Activated CD4-positive, CD25-positive, alpha-beta regulatory T cell treated with anti-CD3 and anti-CD28 coated beads, Interleukin-2, amount 50 U/mL, for 16 hours (primary cell): ENCODE measurements at places on chromosomes 7 and 10.

DNA sequence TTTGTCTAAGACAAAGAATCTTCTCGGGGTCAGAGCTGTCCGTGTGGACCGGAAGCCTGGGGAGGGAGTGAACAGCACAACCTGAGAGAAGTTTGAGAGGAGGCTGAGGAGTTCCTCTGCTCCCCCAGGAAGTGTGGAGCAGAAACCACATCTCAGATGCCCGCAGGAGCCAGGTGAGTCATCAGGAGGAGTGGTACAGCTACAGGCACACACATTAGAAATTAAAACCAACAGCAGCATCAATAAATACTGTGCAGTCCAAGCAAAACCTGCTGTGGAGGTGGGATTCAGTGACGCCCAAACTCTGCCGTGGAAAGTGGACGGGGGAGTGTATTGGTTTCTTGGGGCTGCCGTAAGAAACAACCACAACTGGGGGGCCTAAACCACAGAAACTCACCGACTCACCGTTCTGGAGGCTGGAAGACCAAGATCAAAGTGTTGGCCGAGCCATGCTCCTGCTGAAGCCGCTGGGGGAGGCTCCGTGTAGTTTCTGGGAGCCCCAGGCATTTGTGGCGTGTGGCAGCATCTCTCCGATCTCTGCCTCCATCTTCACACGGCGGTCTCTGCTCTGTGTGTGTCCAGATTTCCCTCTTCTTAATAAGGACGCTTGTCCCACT is 31.2 kb upstream of the GARS1 start:
- no peak for DNase-seq

DNA sequence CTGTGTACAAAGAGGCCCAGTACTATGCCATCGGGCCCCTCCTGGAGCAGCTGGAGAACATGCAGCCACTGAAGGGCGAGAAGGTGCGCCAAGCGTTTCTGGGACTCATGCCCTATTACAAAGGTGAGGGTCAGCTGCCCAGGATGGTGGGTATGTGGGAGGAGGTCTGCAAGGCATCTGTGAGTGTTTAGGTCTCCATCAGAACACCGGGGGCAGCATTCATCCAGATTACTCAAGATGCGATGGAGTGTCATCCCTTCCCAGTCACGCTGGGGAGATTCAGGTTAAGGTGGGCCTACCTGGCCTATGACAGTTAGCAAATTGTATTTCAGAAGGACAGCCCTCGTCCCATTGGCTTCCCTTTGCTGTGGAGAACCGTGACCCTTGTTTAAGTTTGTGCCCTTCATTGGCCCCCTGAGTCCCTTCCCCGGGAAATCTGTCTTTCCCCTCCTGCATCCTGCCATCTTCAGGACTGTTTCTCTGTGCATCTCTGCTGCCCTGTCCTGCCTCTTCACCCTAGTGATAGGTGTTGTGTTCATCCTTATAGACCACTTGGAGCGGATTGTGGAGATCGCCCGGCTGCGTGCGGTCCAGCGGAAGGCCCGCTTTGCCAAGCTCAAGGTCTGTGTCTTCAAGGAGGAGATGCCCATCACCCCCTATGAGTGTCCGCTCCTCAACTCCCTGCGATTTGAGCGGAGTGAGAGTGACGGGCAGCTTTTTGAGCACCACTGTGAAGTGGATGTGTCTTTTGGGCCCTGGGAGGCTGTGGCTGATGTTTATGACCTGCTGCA is 9.8 kb downstream of the KCTD7 start:
- no peak for DNase-seq

GRCh38 chr10:122446668-122447423 is 7.6 kb upstream of the ARMS2 start:
- no peak for DNase-seq

DNA sequence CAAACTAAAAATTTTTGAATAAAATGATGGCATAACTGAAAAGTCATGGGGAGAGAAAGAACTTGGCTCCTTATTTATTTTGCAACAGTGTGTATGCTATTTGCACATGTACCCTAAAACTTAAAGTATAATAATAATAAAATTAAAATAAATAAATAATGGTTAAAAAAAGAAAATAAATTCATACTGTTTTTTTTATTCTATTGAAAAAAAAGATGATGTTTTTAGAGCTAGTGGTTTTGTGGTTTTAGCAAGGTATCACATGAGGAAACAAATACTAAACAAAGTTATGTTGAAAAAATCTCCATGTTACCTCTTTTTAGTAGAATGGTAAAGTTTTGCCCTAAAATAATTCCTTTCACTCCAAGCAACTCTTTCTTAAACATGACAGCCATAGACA is 26.2 kb downstream of the TMEM168 start:
- no peak for DNase-seq

GRCh38 chr10:100735087-100735336 is 10.4 kb upstream of the PAX2 start:
- no peak for DNase-seq

DNA sequence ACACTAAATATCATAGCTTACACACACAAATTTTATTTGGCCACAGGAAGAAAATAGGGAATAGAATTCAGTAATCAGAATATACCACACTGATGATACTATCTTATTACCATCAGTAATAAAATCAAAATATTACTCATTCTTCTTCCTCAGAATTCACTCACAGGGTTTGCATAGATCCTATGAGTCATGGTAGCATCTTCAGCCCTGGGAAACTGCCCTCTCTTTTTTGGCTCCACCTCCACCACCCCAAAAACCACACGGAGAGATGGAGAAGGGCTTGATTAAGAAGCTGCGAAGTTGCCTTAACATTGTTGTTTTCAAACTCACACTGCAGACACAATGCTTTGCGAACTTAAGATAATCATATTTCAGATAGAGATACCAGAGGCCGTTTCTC is 154.1 kb upstream of the AHR start:
- peak; percentile 30 for DNase-seq

GRCh38 chr10:93680412-93681047 is 21.9 kb downstream of the FRA10AC1 start:
- DNase-seq, result no peak

GRCh38 chr10:25818751-25819150 is 115.3 kb upstream of the MYO3A start:
- no peak for DNase-seq

DNA sequence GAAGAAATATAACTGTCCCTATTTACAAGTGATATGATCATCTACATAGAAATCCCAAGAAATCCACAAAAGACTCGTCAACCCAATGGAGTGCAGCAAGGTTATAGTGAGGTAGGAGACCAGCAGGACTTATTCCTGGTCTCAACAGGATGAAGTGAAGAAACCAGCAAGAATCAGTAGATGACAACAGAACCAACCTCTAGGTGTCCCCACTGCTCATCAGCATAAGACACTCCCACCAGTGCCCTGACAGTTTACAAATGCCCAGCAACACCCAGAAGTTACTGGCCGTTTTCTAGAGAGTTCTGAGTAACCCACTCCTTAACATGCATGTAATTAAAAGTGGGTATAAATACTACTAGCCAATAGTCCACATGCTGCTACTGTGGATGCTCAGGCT is 470.5 kb upstream of the LRRTM3 start:
- DNase-seq, result no peak

- no peak for DNase-seq
These were observed 11.9 kb downstream of the CHST3 start for GRCh38 chr10:71975871-71976725.

DNA sequence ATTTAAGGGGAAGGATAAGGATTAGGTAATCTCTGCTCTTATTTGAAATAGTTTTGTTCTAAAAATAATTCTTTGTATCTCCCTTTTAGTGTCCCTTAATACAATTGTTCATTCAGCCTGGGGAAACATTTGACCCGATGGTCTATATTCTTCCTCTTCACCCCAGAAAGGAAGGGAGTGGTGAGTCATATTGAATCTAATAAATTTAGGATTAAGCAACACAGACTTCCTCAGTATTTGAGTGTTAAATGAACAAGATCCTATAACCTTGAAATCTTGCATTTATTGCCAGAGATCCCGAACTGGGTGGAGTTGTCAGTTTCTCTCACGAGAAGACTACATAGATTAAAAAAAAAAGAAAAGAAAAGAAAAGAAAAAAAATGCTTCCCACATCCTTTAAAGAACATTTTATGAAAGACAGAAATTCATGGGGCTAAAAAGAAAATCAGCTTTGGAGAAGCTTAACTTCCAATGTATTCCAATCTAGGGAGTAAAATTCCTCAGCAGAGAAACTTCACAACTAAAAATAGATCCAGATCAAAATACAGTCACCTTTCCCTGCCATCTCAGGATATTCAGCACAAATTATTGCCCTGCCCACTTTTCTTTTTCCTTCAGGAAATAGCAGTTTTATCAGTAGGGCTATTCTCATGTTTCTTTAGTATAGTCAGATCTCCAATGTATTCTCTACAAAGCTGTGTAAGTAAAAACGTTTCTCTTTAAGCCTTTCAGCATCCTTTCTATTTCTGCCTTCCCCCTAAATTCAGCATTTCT is 82.2 kb downstream of the SEMA3D start:
- no peak for DNase-seq

DNA sequence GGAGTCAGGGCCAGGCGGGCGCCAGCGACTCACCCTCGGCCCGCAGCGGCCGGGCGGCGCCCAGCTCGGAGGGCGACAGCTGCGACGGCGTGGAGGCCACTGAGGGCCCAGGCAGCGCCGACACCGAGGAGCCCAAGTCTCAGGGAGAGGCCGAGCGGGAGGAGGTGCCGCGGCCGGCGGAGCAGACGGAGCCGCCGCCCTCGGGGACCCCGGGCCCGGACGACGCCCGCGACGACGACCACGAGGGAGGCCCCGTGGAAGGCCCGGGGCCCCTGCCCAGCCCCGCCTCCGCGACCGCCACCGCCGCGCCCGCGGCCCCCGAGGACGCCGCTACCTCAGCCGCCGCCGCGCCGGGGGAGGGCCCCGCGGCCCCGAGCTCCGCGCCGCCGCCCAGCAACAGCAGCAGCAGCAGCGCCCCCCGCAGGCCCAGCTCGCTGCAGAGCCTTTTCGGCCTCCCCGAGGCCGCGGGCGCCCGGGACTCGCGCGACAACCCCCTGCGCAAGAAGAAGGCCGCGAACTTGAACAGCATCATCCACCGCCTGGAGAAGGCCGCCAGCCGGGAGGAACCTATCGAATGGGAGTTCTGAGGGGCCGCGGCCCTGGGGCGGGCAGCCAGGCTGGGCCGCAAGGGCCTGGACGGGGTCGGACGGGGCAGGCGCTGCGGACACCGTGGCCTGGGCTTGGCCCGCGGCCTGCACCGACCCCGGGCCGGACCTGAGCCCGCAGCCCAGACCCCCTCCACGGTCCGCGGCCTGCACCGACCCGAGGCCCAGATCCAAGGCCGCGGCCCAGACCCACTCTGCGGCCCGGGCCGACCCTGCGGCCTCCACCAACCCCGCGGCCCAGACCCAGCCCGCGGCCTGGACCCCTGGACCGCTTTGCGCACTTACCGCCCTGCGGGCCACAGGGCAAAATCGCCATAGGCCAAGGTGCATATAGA is 37.9 kb upstream of the SH2B2 start:
- DNase-seq, result no peak

DNA sequence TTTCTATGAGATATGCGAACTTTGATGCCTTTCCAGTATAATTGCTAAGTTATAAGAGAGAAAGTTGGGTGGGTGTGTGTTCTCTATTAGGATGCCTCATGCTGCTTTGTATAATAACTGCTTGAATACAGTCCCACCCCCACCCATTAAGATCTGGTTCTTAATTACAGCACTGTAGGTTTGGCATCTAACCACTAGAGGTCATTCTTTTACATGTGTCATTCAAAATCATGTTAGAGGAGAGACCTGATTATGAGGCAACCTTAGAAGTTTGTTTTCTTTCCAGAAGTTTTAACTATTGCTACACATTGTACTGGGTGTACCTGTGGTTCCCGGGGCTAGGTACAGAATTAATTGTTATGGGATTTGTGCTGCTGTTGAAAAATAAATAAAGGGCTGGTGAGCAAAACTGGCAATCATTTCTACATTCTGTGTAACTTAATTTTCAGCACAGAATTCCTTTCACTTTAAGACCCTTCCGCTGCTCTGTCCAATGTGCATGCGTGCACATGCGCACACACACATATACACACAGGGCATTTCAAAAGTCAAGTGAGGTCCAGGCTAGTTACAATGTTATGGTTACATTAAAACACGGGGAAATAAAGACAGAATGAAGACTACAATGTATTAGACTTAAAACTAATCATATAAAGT is 1156.3 kb downstream of the SORCS3 start:
- DNase-seq, result no peak

DNA sequence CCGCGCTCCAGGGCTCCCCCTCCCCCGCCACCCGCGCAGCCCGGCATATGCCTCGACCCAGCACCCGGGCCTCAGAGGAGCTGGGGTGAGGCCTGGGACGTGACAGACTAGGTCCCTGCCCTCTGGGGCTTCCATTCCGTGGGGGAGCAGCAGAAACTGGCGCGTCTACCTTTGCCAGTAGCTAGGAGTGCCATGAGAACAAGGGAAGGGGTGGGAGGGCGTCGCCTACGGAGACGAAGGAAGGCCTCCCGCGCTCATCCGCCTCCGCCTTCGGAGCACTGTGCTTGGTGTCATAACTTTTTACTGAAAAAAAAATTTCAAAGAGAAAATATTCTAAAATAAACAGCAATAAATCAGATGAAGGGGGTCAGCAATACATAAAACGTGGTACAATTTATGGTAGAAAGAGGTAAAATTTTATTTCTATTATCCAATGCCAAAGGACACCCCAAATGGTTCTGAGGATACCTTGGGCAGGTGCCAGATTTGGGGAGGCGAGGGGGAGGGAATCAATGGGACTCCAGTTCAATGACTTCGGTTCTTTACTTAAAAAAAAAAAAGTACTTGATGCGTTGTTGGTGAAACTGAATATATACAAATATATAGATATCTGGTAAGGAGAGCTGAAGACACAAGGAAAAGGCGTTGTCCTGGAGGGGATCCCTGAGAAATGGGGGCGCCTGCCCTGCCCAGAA is 35.1 kb upstream of the GRID1 start:
- DNase-seq, result no peak

GRCh38 chr7:91655656-91656055 is 224.8 kb downstream of the MTERF1 start:
- DNase-seq, result no peak

GRCh38 chr7:130903358-130903974 is 169.5 kb upstream of the KLF14 start:
- no peak for DNase-seq

DNA sequence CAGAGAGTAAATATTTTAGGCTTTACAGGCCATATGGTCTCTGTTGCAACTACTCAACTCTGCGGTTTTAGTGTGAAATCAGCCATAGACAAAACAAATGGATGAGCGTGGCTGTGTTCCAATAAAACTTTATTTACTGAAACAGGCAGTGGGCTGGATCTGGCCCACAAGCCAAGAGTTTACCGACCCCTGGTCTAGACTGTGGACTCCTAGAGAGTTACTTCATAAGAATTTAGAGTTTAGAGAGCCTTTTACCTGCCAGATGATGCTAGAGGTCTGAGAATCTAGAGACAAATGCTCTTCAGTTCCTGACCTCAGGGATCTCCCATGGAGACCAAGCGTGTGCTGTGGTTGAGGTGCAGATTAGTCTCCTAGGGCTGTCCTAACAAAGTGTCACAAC is 174.8 kb downstream of the PTEN start:
- no peak for DNase-seq

GRCh38 chr10:75470901-75471300 is 39.5 kb downstream of the LRMDA start:
- no peak for DNase-seq

- DNase-seq, result no peak
These were observed 719.8 kb downstream of the INHBA start for GRCh38 chr7:40983111-40983510.
